ENCODE measurements at places on chromosomes 16 and 17.

GRCh38 chr17:76402711-76403110 is 18.3 kb downstream of the SPHK1 start:
- DNase-seq: no peak

- DNase-seq: peak; percentile 85
Measured at GRCh38 chr17:79991140-79991923, 44.3 kb downstream of the TBC1D16 start.

DNA sequence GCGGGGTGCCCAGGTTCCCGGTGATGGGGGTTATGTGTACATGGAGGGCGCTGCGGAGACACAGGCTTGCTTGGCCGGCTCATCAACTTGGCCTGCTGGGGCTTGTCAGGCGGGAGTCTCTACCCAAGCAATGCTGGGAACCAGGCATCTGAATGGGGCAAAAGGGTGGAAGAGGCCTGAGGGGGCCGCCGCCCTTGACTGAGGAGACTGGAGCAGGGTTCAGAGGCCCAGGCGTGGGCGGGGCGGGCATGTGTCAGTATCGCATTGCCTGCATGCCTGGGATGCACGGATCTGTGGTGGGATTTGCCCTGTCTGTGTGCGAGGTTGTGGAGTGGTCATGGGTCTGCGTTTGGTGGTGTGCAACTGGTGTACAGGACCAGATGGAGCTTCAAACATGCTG is 21.1 kb downstream of the ARHGAP23 start:
- no peak for DNase-seq

- DNase-seq: no peak
Measured at GRCh38 chr17:27295945-27296344, 2.0 kb downstream of the WSB1 start.

DNA sequence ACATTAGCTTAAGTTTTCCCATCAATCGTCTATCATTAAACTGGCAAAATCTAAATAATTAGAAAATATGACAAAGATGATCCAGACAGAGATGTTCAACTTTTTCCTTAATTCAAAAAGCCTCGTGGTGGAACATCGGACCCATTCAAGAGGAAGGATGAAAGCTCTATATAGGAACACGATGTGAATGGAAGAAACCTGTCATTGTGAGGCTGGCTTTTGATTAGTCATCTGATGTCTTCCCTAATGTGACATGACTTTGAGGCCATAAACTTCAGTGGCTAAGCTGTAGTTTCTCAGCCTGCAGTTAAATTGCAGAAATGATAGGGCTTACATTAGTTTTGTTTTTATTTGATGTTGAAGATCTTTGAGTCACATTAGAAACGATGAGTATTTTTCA is 1.0 kb downstream of the AMZ2 start:
- no peak for DNase-seq

DNA sequence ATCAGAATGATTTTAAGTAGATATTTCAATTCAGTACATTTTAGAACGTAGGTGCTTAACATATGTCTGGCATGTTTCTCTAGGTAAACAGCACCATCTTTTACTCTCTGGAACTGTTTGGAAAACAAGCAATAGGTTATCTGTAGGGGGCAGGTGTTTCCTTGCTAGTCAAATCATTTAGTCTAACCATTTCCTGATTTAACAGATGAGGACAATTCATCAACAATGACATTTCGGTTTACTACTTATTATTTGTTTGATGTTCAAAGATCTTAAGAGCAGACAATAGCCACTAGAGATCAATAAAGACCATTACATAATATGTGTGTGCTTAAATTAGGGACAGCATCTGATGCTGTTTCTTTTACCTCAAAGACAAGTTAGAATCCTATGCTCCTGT is 173.1 kb downstream of the CEP112 start:
- no peak for DNase-seq

DNA sequence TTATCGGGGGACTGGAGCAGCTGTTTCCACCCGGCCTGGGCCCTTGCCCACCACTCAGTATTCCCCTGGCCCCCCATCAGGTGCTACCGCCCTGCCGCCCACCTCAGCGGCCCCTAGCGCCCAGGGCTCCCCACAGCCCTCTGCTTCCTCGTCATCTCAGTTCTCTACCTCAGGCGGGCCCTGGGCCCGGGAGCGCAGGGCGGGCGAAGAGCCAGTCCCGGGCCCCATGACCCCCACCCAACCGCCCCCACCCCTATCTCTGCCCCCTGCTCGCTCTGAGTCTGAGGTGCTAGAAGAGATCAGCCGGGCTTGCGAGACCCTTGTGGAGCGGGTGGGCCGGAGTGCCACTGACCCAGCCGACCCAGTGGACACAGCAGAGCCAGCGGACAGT is 6.1 kb upstream of the TMEM88 start:
- peak; percentile 32 for DNase-seq

- DNase-seq: no peak
Measured at GRCh38 chr17:19415806-19416775, 5.1 kb downstream of the RNF112 start.

DNA sequence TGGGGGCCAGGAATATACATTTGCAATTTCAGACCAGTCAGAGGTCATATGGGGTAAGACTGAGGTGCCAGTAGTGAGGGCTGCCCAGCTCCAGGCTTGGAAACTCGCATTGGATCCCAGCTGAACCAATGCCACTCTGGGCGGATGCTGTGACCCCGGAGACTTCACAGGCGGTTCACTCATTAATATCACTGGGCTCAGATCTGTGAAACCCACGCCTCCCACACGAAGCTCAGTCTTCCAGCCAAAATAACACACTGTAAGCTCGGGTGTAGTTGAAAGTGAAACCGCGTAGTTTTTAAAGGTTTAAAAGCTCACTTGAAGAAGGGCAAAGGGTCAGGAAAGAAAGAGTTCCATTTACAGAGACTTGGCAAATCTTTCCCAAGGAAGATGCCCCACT is 254.8 kb downstream of the FOXL1 start:
- DNase-seq: no peak

DNA sequence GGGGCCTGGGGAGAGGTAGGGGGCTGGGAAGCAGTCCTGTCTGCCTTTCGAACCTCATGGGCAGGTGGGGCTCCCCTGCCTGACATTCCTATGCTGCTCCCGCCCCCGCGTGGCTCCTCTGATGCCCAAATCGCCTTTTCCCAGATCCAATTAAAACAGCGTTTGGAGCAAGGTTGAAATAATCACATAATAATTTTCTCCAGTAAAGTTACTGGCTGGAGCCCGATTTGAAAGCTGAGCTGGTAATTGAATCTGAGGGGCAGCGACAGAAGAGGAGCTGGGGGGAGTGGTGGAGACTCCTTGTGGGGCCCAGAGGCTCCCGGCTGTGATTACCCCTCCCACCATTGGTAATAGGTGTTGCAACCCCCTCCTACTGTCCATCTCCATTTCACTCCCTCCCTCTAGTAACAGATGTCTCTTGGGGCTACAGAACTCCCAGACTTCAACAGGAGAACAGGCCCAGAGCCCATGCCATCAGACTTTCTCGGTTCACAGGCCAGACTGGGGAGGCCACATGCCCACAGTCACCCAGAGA is 38.9 kb upstream of the C1QL1 start:
- DNase-seq: no peak

DNA sequence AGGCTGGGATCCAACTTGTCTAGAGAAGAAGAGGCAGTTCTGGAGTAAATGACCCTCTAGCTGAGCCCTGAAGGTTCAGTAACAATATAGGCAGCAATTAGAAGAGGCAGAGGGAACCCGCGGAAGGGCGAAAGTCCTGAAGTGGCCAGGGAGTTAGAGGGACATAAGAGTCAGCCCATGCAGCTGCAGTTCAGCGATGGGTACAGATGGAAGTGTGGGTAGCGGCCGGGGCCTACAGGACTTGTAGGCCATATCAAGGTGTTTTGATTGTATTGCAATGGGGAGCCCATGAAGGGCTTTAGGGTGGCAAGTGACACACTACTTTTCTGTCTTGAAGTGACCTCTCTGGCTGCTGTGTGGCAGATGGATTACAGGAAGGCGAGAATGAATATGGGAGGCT is 3.0 kb downstream of the ELAC2 start:
- DNase-seq: no peak

DNA sequence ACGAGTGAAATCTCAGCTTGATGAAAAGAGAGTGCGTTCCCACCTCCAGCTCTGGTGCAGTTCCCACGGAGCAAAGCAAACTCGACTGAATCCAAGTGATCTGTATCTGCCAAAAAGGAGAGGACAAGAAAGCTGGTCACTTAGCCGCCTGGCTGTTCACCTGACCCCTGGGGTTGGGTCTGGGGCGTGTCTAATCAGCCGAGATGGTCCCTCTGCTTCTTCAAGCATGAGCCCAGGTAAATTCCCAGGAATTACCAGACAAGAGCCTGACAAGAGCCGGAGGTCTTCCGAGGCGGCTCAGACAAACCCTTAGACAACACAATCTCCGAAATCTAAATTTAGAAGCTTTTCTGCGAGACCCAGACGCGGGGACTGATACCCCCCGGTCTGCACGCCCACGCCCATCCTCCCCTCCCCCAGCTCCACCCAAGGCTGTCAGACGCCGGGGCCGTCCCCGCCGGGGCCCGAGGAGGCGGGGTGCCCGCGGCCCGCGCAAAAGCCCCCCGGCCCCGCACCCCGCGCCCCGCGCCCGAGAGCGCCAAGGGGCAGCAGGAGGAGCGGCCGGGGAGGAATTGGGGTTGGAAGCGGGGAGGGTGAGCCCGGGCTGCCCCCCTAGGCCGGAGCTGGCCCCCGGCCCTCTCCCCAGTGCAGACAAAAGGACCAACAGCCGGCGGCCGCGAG is 674 bp downstream of the ZNF821 start:
- peak; percentile 67 for DNase-seq

DNA sequence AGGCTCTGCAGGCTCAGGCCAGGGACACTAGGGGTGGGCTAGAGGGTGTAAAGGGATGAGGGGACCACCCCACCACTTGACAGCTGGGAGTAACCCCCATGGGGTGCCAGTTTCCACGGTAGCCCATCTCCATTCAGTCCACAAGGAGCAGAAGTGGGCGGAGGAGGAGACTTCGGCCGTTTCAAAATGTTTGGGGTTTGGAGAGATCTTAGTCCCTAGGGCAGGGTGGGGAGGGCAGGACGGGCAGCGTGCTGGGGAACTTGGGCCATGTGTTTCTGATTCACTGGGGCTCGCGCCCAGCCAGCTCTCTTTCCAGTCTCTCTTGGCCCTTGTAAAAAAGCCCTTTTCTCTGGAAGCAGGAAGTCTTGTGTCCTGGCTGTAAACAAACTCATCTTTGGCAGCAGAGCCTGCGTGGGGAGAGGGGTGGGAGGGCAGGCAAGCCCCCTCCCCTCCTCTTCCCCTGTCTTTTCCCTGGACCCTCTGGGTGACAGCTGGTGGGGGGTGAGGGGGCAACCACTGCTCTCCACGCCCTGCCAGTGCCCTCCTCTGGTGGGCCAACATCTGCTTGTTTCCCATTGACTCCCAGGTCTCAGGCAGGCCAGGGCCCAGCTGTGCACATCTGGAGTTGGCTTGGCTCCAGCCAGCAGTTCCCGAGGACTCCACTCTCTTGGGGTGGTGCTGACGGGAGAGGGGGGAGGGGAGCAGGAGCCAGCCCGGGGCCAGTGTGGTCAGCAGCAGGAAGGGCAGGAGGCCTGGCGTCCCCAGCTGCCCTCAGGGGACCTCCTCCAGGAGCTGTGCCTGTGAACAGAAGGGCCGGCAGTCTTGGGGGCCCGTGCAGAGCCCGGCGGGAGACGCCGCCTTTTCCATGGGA is 8.1 kb downstream of the CYGB start:
- no peak for DNase-seq

- DNase-seq: no peak
Measured at GRCh38 chr17:4789701-4789950, 862 bp downstream of the GLTPD2 start.

DNA sequence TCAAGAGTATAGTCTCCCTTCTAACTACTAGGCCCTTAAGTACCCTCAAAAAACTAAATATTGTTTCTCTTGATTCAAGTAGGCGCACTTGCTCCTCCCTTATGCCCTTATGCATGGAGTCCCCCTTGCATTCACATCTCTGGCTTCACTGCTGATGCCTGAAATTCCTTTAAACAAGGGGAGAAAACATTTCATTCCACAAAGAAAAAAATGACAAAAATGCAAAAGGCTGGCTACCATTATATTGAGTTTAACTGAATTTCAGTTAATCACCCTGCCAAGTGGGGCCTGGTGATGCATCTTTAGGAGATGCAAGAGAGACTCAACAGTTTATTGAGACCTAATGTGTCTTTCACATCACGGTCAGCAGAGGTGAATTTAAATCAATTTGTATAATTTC is 35.6 kb downstream of the CRLF3 start:
- DNase-seq: no peak

- DNase-seq: no peak
Measured at GRCh38 chr17:58595194-58595792, 80.9 kb upstream of the MTMR4 start.

GRCh38 chr16:8943966-8944759 is 19.5 kb downstream of the USP7 start:
- no peak for DNase-seq

GRCh38 chr17:36697903-36698530 is 96.6 kb downstream of the MRM1 start:
- no peak for DNase-seq

DNA sequence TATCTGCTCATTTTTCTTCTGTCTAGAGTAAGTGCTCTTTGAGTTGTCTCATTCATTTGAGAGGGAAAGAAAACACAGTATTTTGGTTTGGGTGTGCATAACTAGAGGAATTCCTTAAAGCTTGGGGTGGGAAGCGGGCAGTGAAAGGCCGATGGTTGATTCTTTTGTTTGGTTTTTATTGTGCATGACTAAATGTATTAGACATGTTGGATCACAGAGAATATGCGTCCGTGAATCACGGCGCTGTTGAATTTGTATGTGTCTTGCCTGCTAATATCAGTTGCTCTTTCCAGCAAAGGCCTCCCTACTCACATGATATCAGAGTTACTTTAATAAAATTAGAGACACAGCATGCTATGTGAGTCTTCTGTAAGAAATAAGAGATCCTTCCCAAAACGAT is 180.0 kb downstream of the CHD9NB start:
- DNase-seq: no peak

GRCh38 chr17:58285422-58285810 is 4.7 kb upstream of the MPO start:
- no peak for DNase-seq

DNA sequence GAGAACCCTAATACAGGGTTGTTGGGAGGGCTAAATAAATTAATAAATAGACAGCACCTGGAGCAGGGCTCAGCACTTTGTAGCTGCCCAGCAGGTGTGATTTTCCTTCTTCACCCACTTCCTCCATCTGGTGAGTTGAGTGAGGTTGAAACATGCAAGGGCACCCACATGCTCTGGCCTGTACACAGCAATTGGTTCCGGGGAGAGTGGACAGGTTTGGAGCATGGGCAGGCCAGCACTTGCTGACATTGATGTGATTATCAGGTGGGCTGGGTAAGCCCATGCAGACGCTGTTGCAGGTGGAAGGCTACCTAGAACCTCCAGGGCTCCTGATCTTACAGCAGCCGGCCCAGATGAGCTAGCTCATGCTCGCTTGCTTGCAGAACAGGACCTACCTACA is 1.3 kb upstream of the MRTFB start:
- no peak for DNase-seq

DNA sequence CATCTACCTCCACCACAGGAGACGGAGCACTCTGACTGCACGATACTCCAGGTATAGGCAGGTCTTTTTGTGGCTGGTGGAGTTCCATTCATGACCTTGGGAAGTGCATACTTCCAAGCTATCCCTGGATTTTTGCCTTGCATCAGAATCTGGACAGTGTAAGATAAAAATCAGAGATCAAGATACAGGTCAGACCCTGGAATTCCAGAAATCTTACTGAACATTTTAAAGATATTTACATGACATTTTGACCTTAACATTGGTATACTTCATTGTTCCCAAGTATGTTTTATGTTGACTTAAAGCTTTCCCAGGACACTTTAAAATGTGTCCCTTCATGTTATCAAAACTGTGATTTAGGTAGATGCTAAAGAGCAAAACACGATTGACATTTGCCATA is 101.0 kb downstream of the SYCE1L start:
- DNase-seq: no peak

All from activated T-cell treated with anti-CD3 and anti-CD28 coated beads, Interleukin-2, amount 50 U/mL, for 1 hour (primary cell).